ENCODE measurements at places on chromosomes 5 and 9.

- DNase-seq = no peak
Observed at GRCh38 chr5:81044868-81045267, 84.7 kb downstream of the RASGRF2 start.

GRCh38 chr5:94793113-94793815 is 174.8 kb downstream of the SLF1 start:
- no peak for DNase-seq

DNA sequence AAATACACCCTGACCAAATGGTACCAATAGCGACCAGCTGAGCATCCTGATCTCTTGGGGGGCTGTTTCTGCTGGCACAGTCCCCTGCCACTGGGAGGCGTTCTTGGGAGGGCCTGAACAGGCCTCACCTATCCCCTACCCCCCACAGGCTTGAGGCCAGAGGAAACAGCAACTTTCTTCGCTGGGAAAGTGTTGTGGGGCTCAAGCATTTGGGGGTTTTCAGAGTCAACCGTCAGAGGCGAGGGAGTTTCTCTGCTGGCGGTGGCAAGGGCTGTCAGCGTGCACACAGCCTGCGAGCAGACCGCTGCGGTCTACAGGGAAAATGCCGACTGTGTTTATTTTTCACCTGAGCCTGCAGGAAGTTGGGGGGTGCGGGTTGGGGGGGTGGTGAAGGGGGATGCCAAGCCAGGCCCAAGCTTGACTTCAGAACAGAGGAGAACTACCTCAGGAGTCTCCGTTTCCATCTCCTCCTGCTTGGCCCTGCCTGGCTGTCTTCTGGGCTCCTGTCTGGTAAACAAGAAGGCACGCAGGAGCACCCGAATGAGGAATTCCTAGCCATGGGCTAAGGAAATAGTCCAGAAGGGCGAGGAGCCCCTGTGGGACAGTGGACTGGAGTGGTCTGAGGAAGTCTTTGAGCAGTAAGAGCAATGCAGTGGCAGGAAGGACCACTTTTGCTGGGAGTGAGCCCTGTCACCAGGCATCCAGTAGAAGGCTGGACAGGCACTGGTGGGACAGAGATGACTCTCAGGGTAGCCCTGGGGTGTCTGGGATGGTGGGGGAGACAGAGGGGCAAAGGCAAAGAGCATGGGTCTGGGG is 18.1 kb downstream of the TCF7 start:
- peak; percentile 75 for DNase-seq

DNA sequence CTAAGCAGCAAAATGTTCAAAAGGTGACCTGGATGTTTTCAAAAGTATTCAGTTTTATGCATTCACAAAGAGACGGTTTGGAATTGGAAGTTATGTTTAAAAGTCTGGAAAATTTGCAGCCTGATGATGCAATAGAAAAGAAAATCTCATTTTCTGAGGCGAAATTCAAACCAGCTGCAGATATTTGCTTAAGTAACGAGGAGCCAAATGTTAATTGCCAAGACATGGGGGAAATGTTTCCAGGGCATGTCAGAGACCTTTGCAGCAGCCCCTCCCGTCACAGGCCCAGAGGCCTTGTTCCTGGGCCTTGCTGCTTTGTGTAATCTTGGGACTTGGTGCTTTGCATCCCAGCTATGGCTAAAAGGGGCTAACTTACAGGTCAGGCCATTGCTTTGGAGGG is 228.2 kb downstream of the MAN2A1 start:
- DNase-seq = no peak

GRCh38 chr5:167283691-167284090 is 1007.8 kb upstream of the WWC1 start:
- DNase-seq = no peak

DNA sequence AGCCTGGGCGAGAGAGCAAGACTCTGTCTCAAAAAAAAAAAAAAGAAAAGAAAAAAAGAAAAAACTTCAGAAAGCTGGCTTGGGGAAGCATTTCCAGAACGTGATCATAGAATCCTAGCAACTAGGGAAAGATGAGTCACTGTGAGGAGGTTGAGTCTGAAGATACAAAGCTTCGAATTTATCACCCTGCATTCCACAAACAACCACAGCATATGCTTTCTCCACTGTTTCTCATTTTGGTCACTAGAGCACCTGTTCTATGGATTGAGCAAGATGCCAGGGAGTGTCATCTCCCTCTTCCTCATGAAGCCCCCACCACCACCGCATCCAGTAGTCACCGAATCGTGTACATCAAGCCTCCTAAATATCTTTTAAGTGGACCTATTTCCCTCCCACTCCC is 37.9 kb downstream of the SEMA5A start:
- DNase-seq = no peak

- no peak for DNase-seq
Observed at GRCh38 chr5:74587890-74588289, 52.6 kb downstream of the ENC1 start.

GRCh38 chr5:53003144-53003543 is 14.0 kb downstream of the ITGA2 start:
- DNase-seq = no peak

DNA sequence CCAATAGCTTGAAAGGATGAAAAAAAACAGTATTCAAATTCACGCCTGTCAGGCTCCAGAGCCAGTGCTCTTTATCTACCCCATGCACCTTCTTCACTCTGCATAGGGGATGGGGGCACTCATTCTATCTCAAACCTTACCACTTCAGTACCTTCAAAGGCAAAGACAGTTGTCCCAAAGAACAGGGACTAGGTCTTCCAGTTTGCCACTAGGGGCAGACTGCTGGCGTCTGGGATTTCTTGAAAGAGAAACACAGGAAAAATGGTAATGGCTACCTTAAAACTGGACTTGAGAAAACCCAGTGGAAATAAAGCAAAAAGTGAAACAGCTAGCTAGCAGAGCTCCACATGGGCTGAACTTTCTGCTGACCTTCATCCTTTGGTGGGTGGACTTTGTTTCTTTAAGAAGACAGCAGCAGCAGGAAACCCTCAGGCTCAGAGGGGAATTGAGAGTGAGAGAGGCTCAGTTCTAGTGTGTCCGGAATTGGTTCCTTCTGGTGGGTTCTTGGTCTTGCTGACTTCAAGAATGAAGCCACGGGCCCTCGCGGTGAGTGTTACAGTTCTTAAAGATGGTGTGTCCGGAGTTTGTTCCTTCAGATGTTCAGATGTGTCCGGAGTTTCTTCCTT is 41.0 kb upstream of the SLC36A1 start:
- DNase-seq = no peak

GRCh38 chr9:92342825-92343488 is 17.2 kb downstream of the CENPP start:
- DNase-seq = no peak

- DNase-seq = no peak
Observed at GRCh38 chr5:93247105-93247504, 333.9 kb downstream of the NR2F1-AS1 start.

DNA sequence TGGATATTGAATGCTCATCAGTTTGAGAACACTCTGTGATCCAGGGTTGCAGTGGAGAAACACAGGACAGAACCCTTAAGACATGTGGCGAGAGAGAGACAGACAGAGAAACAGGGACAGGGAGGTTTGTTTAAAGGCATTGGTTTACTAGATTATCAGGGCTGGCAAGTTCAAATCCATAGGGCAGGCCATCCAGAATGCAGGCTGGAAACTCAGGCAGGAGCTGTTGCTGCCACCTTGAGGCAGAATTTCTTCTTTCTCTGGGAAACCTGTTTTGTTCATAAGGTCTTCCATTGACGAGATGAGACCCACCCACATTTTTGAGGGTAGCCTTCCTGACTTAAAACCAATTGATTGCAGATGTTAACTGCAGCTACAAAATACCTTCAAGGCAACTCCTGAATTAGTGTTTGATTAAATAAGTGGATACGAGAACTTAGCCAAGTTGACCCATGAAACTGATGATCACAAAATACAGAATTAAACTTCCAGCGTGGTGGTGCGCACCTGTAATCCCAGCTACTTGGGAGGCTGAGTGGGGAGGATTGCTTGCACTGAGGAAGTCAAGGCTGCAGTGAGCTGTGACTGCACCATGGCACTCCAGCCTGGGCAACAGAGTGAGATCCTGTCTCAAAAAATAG is 55.9 kb downstream of the NSUN2 start:
- DNase-seq = no peak

- no peak for DNase-seq
Observed at GRCh38 chr5:5854087-5854486, 431.6 kb downstream of the ICE1 start.

GRCh38 chr9:134252084-134252830 is 74.0 kb upstream of the RXRA start:
- DNase-seq = no peak

GRCh38 chr5:96203761-96204160 is 229.3 kb downstream of the PCSK1 start:
- DNase-seq = no peak
